ENCODE measurements at places on chromosomes 6 and 20.

GRCh38 chr6:113094779-113095178 lies 747.6 kb downstream of the RFPL4B start:
- DNase-seq: no peak

GRCh38 chr6:54595844-54596243 lies 250.7 kb upstream of the FAM83B start:
- no peak for DNase-seq

GRCh38 chr6:23713211-23713610 lies 412.8 kb upstream of the NRSN1 start:
- DNase-seq: no peak

DNA sequence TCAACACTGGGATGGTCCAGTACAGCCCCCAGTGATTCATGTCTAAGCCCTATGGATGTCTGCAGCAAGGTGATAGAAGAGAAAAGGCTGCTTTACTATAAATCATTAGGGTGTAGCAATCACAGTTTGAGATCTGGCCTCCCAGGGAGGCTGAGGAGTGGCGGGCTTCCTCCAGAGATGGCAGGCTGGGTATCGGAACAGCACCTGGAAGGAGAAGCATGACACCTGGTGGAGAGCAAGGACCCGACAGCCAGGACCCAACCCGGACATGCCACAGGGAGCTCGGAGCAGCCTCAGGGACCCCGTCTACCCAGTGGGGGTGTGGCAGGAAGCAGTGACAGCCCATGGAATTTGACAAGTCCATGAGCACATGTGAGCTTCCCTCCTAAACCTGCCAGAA lies 114.8 kb upstream of the CD93 start:
- no peak for DNase-seq

- no peak for DNase-seq
Measured at GRCh38 chr6:137210903-137211302, 8.3 kb downstream of the IFNGR1 start.
